ENCODE measurements at places on chromosomes 3 and 15.

GRCh38 chr3:186381424-186382216 is 19.6 kb upstream of the DGKG start:
- no peak for DNase-seq

- DNase-seq = no peak
Measured at GRCh38 chr3:152197451-152197850, 71.3 kb upstream of the MBNL1 start.

- DNase-seq = no peak
Measured at GRCh38 chr3:141454054-141454453, 32.8 kb upstream of the RASA2 start.

- DNase-seq = no peak
Measured at GRCh38 chr3:191087391-191087790, 111.7 kb upstream of the OSTN start.

DNA sequence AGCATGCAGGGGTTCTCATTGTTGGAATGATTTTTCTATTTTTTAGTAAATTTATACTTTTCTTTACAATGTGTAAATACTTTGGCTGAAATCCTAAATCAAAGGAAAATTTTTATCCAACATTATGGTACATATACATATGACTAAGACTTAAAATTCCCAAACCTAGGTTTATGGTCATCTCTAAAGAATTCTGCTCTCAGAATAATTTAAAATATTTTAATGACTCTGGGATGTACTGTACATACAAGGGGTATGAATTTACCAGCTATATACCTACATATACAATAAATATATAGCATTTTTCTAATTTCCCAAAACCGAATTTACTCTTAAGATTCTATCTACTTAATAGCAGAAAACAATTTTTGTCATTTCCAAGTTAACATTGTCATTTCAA is 137.9 kb upstream of the POU1F1 start:
- no peak for DNase-seq

DNA sequence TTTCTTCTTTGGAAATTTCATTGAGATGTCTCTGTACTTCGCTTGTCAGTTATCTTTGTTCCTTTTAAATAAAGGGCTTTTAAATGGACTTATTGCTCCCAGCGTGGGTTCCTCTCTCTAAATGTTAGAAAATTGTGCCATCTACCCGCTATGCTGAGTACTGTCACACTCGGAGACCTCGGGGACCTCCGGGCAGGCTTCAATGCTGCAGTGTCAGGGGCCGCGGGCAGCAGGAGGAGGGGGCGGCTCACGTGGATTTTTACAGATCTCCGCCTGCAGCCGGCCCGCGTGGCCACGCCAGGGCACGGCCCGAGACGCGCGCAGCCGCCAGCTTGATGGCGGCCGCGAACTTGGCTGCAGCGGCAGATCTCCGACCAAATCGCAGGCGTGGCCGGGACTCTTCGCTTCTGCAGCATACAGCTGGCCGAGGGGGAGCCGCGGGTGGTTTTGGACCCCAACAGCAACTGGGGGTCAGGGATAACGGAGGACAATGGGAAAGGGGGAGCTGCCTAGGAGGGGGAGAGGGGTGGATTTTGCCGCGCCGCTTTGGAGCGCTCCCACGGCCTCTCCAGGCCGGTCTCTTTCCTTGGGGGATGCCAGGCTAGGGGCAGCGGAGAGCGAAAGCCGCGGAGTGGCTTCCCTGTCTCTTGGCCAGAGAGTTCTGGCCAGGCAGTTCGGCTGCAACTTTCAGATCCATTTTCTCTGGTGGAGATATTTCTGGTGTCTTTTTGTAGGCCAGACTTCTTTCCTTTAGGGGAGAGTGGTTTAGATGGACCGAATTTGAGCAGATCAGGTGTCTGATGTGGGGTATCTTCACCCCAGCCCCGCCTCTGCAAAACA is 15.3 kb downstream of the NR2F2 start:
- peak; percentile 55 for DNase-seq

GRCh38 chr3:14444380-14444779 is 42.0 kb downstream of the SLC6A6 start:
- DNase-seq = no peak

- no peak for DNase-seq
Measured at GRCh38 chr15:56963710-56964109, 45.3 kb downstream of the TCF12 start.

- DNase-seq = no peak
Measured at GRCh38 chr3:80055306-80055705, 287.5 kb upstream of the ROBO1 start.

- DNase-seq = no peak
Measured at GRCh38 chr3:171833789-171834460, 9.2 kb upstream of the TMEM212 start.

DNA sequence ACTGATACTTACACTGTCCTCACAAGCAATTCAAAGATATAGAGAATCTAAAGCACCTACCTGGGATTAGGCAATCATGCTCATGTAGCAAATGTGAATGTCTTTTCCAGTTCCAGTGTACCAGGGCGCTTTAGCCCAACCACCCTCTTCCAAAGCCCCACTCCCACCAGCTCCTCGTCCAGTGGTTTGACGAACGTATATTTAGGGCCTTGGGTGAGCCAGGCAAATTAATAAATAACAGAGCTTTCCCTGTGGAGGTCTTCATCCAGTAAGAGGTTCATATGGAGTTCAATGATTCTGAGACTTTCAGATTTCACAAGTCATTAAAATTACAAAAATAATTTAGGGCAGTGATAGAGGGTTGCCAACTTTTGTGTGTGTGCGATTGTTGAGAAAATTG is 162.3 kb upstream of the C2CD4B start:
- no peak for DNase-seq

DNA sequence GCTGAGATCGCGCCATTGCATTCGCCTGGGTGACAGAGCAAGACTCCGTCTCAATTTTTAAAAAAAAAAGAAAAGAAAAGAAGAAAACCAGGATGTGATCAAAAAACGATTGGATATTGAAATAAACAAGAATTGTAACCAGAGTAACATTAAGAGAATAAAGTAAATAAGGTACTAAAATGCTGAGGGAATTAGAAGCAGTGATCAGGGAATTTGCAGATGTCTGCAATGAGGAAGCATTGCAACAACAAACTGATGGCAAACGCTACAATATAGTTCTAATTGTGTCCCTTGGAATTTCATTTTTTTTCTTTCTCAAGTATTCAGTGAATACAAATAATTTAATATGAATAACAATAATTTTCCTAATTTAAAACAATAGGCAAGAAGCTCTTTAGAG is 1077.5 kb downstream of the TBL1XR1 start:
- no peak for DNase-seq

GRCh38 chr15:81286621-81287121 is 37.3 kb downstream of the STARD5 start:
- DNase-seq = no peak

DNA sequence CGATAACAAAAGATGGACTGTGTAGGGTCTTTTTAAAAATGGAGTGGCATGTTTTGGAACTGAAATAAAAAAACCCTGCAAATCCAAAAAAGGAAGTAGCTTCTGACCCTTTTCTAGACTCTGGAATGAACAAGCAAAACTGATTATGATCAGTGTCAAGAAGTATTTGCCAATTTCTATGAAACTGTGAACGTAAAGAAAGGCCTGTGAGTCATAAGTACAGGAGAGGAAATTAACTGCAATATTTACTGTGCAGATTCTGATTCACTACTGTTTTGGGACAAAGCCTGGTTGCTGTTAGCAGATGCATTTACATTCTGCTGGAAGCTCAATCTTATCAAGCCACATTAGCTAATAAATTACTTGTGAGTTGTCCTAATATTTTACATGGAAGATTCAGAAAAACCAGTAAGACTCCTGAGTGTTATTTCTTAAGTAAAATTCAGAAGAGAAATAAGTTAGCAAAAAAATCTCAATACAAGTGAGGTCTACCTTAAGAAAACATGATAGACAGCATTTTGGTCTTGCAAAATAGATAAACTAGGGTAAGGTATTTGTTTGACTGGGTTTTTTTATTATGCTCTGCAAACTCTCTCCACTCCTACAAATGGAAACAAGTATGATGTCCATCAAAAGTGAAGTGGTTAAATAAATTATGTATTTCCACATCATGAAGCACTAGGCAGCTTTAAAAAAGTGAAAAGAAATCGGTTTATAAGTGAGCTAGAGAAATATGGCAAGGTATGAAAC is 90.2 kb upstream of the LMOD3 start:
- no peak for DNase-seq

GRCh38 chr3:61901496-61901895 is 340.1 kb downstream of the PTPRG start:
- no peak for DNase-seq

DNA sequence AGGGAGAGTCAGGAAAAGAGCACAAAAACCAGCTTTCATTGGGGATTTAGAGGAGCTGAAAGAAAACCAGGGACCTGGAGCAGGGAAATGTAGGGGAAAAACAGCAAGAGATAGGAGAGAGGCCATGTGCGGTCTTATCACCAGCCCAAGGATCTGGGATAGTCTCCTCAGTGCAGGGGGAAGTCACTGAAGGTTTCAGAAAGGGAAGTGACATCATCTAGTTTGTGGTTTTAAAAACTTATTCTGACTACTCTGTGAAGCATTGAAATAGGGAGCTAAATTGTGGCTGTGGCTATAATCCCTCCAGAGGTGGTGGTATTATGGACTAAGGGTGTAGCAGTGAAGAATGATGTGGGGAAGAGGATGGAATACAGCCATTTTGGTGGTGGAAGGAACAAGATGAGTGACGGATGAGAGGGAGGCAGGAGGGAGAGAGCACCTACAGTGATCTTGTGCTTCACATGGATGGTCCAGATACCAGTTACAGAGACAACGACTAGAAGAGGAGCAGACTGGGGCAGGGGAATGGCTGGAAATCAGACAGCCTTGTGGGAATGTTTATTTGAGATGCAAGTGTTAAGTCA is 72.7 kb downstream of the HMG20A start:
- no peak for DNase-seq

GRCh38 chr15:44222478-44222877 is 27.4 kb upstream of the FRMD5 start:
- no peak for DNase-seq

DNA sequence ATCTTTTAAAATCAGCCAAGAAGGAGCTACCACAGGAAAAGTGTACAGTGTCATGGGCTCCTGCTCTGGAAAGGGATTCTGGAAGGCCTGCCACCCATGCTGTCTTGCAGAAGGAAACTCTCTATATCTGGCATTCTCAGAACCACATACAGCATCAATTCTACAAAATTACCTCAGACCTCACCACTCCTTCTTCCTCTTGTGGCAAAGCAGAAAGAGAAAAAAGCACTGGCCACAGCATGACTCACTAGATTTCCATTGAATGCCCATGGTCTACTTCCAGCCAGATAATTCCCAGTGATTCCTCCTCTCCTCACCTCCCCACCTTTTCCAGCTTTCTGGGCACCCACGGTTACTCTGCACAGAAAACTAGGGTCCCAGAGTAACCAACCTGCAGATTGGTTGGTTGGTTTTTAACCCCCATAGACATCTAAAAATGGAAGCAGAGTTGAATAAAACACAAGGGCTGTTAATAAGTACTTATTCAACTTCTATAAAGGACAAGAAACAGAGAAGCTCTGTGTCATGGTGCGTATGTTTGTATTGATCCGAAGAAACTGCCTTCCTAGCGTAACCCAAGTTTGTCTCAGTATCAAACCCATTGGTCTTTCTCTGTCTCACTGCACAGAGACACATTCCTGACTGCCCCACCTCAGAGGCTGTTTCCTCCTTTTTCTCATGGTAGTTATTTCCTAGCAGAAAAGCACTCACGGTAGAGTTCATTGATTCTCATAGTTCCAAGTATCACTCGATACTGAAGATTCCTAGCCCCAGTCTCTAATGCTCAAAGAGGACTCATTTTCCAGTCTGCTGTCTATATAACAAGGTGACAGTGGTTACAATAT is 67.7 kb downstream of the LDHAL6B start:
- DNase-seq = no peak

GRCh38 chr3:128619146-128619890 is 31.3 kb downstream of the RPN1 start:
- DNase-seq = no peak

DNA sequence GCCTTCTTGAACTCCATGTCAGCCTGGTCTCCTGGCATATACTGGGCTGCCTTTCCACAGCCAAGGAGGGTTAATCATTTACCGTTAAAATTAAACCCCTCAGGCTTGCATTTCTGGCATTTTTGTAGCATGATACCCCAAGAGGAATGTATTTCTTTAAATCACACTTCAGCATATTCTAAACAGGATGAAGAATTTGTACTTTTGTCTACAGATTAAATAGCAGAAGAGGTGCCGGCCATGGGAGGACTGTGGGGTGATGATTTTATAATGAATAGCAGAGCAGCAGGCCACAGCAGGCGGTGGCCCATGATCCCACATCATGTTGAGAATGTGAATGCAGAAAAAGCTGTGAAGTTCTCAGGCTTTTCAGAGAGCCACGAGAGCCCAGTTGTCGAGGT is 90.2 kb downstream of the ARNT2 start:
- no peak for DNase-seq

DNA sequence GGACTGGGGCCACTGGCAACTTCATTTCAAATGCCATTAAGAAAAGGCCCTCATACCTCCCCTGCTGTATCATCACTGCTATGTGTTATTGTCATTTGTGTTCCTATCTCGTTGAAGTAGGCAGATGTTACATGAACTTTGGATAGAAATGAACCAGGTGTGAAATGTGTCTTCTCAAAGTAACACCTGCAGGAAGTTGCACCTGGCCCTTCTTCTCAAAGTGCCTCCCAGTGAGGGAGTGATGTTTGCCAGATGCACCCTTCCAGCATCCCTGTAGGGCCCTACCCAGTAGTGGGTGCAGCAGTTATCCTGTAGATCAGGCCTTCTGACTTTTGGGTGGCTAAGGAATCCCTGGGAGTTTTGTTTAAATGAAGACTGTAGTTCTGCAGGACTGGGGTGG is 197.7 kb upstream of the CTNNB1 start:
- no peak for DNase-seq

DNA sequence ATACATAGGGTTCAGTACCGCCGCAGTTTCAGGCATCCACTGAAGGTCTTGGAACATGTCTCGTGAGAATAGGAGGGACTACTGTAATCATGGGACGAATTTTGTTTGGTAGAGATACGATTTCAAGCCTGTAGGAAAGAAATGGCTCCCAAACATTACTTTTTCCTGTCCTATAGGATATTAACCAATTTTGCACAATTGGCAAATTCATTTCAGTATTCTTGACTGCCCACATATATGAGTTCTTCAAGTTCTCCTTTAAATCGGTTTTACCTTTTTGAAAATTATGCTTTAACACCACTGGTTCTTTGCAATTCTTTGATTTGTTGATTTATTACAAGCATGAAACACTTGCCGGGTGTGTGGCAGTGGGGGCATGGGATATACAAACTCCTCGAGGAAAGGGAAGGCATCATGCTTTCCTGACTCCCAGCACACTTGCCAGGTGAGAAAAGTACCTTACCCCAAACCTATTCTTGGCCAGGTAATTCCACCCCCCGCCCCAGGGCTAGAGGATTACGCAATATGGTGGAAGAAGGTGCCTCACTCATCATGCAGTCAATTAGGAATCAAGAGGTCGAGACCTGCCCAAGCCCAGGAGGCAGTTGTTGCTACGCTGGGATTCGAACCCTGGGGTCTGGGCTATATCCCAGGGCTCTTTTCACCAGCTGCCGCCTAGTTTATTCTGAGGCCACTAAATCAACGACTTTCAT is 584 bp upstream of the LARS2 start:
- no peak for DNase-seq

Data from head of caudate nucleus (tissue), 42 donors.